ENCODE measurements at places on chromosomes 1 and 21.
A peak's percentile ranks its signal among the peaks of the same experiment; 100 is the strongest.

- no peak for DNase-seq
Observed at GRCh38 chr1:150621497-150622302, 7.7 kb downstream of the ENSA start.

GRCh38 chr1:206591696-206592095 is 20.6 kb downstream of the EIF2D start:
- DNase-seq = no peak

DNA sequence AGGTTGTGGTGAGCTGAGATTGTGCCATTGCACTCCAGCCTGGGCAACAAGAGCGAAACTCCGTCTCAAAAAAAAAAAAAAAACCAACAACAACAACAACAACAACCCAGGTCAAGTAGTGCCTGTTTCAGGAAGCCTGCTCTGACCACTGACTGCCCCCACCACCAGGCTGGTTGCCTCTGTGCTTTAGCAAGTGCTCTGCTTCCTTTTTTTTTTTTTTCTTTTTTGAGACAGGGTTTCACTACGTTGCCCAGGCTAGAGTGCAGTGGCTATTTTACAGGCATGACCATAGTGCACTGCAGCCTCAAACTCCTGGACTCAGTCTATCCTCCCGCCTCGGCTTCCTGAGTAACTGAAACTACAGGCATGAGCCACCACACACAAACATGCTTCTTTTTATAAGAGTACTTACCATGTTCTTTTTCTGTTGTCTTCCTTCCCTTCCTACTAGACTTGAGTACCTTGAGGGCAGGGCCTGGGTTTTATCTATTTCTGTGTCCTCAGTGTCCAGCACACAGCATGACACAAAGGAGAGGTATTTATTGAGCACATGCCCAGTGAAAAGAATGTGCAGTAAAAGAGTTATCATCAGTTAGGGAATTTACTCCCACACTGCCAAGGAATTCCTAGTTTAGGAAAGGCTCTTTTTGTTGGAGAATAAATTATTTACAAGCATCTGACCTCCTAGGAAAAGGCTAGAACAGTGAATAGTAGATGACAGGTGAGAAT is 9.9 kb upstream of the COA7 start:
- DNase-seq = no peak

- DNase-seq = no peak
Observed at GRCh38 chr21:40547906-40548513, 298.9 kb downstream of the DSCAM start.

- no peak for DNase-seq
Observed at GRCh38 chr1:175735144-175735543, 8.3 kb downstream of the TNR start.

- no peak for DNase-seq
Observed at GRCh38 chr1:231844986-231845502, 218.5 kb downstream of the DISC1 start.

- DNase-seq = no peak
Observed at GRCh38 chr1:41889506-41890414, 29.0 kb downstream of the HIVEP3 start.

DNA sequence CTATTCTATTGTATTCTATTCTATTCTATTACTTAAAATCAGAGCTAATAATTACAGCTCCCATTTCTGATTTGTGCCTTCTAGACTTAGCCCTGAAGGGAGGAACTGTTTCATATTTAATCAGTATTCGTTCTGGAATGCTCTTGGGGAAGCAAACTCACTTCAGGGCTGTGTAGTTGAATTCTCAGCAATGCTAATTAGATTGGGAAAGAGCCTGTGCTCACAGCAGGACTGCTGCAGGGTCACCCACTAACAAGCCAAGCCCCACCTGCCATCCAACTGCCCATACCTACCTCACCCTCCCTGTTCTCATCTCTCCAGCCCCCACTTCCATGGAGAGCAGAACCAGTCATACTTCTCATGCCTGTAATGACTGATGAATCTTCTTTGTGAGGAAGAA is 464.2 kb downstream of the PTPRU start:
- DNase-seq = no peak

DNA sequence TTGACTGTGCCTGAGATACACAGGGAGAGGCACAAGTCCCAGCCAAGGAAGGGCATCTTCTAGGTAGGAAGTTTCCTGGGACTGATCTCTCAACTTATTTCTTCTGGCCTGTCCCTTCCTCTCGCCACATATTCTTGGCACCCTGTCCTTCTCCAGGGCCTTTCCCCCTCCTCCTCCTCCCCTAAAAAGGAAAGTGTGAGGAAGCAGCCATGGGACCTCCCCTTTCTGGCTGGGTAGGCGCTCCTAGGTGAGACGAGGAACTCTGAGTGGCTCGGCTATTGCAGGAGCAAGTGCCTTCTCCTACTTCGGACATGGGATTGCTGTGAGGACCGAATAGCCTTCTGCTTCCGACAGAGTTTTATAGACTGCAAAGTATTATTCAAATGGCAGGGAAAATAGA is 15.5 kb upstream of the MTARC2 start:
- DNase-seq = no peak

DNA sequence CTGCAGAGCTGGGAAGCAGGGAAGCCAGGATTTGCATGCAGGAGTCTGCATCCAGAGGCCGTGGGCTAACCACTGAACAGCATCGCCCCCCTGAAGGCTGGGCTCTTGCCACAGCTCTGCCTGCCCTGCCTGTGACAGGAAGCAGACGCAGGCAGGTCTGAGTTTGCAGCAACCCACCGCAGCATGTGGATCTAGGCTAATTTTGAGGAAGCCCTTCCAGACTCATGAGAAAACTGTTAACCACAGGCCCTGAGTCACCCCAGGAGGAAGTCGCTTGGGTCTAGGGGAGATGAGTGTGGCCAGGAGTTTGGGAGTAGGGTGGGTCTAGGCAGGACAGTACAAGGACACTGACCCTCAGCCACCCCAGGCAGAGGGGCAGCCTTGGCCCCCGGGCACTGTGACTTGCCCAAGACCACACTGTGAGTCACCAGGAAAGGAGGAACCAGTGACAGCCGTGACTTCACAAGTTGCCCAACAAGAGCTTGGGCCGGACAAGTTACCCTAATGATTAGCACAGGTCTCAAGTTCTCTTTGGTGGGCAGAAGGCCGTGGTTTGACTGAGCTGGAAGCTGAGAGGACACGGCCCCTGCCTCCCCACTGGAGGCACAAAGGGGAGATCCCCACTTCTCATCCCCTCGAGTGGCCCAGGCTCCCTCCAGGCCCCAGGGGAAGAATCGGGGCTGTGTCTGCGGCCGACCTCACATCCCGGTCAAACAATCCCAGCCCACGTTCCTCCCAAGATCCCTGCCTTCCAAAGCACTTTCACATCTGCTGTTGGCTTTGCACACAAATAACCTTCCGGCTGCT is 826 bp downstream of the LAPTM5 start:
- DNase-seq = peak; percentile 47

- DNase-seq = no peak
Observed at GRCh38 chr1:72516826-72517225, 234.5 kb upstream of the NEGR1 start.

DNA sequence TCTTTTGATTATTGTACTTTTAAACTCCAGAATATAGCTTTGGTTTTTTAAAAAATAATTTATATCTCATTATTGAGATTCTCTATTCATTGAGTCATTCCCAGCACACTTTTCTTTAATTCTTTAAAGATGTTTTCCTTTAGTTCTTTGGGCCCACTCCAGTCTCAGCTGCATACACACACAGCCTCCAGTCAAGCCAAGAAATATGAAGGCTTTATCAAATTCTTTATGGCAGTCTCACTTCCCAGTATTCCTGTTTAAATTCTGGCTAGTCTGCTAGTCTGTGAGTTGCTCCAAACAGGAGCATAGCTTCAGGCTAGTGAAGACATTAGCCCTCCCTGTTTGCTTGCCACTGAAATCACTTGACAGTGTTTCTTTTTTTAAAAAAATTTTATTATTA is 61.2 kb downstream of the CRP start:
- DNase-seq = no peak

GRCh38 chr21:29092102-29092959 is 18.9 kb upstream of the CCT8 start:
- no peak for DNase-seq

GRCh38 chr1:36391271-36391670 is 5.5 kb upstream of the STK40 start:
- DNase-seq = no peak

GRCh38 chr1:235199441-235199840 is 38.4 kb upstream of the RBM34 start:
- DNase-seq = no peak

- no peak for DNase-seq
Observed at GRCh38 chr1:222061711-222062359, 319.9 kb upstream of the DUSP10 start.

DNA sequence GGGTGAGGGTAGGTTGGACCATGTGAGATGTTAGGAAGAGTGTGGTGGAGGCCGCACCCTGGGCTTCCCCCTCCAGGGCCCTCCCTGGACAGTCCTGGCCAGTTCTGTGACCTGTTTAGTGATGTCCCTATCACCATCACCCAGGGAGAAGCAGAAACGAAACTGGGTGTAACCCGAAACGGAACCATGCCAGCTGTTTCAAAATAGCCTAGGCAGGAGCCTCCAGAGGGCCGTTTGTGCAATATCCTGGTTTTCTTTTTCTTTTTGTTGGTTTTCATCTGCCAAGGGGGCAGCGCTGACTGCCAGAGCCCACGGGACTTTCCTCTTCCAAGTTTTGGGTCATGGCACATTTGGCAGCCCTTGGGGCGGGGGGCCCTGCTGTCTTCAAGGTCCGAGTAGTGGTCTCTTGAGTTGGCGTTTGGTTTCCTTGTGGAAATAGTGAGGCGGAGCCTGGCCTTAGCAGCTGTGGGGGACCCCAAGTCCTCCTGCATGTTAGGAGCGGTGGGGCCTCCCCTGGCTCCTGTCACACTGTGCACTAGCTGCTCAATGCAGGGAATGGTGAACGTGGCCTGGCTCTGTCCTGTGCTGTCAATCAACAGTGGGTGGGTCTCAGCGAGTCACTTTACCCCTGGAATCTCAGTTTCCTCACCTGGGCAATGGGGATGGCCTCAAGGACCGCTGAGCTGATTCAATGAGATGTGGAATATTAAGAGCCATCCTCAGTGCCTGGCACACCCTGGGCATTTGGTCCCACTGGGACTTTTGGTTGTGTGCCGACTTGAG is 90.7 kb downstream of the ARHGEF10L start:
- peak; percentile 61 for DNase-seq

GRCh38 chr1:57232500-57232899 is 191.4 kb downstream of the DAB1 start:
- DNase-seq = no peak

DNA sequence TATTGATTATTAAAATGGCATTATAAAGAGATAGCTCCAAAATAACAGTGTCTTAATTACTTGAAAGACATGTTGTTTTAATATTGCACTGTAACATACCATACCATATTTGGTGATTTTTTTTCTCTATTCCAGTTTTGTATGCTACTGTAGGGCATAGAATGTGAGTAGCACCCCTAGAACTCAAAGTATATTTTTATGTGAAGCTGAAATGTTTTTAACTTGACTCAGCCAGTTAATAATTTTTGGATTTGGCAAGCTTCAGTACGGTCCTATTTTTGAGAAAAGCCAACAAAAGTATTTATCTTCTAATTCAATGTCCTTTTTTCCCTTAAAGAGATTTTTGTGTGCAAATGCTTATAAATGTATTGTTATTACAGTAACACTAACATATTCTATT is 593.8 kb downstream of the USP25 start:
- DNase-seq = no peak

DNA sequence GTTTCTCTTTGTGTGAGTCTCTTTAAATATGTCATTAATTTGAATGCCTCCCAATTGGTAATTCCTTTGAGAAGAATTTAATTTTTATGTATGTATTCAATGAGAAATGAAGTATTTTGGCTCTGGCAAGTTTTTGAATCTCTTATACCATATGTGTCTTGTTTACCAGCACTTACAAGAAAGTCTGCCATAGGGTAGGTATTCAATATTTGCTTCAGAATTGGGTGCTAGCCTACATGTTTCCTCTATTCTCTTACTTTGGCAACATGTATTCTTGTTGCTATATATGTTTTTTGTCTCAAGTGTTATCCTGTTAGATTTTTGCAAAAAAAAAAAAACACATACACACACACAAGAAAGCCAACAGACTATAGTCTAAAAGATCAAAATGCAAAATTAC is 350.5 kb upstream of the PRMT6 start:
- no peak for DNase-seq

- DNase-seq = peak; percentile 61
Observed at GRCh38 chr1:110155878-110156522, 5.7 kb downstream of the SLC6A17 start.

Measured in left ventricle myocardium inferior (tissue), 1 donor.